Muscle of back (tissue), 13 donors: ENCODE measurements at places on chromosomes 13 and 19. TPM values are rescaled to one million over a fixed set of nuclear protein-coding genes. Genes with fewer than 3 reads are reported as not detected.

ZNF583 gene
- polyA plus RNA-seq = 7.7 TPM

- DNase-seq = no peak
These were observed 88.1 kb downstream of the TSHZ3 start for GRCh38 chr19:31261019-31261602.

ZNF85 gene
- 12.2 TPM for polyA plus RNA-seq

DNA sequence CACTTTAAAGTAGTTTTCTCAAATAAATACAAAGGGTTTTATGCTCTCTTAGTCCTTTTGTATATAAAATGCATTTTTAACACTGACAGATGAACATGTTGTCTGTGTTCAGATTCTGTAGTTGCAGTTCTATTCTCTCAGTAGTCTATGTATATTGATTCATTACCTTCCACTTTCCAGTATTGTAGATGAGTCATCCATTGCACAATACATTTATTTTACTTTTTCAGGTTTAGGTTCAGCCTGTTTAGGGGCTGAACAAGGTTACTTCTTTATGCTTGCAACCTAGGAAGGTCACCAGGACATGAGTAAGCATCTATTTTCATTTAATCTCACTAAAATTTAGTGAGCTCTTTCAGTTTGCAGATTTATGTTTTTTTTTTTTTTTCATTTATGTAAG, 173.6 kb downstream of the NALCN start:
- no peak for DNase-seq

GRCh38 chr13:27117158-27117557, 54.5 kb downstream of the USP12 start:
- DNase-seq = no peak

MTRF1 gene
- 8.8 TPM for polyA plus RNA-seq

GRCh38 chr19:2594319-2594718, 108.2 kb downstream of the GNG7 start:
- DNase-seq = no peak

SRRM5 gene
- 0.30 TPM for polyA plus RNA-seq

ZNF888 gene
- polyA plus RNA-seq = 3.0 TPM
